ENCODE measurements at places on chromosomes 7 and 10.
A peak's percentile ranks its signal among the peaks of the same experiment; 100 is the strongest.

DNA sequence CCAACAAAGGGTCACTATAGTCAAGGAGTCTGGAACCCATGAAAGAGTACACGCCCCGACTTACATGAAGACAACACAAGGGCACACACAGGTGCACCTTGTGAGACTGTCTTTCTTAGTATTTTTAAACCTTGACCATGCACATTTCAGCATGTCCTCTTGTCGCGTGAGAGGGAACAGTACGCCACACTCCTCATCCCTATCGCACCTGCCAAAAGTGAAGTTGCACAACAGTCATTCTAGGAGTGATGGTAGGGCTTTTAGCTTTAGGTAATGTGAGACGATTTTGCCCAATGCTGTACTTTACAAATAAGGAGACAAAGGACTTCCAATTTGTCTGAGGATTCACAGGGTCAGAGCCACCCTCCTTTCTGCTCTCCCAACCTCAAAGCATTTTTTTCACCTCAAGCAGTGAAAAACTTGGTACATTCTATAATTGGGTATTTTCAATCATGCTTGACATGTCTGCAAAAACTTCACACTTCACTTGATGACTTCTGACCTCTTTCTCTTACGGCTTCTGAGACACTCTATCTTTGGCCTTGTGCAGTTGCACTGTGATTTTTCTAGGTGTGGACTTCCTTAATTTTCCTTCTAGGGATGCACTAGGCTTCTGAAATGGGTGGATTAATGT is 173.9 kb upstream of the GRB10 start:
- no peak for DNase-seq

- DNase-seq = peak; percentile 64
Observed at GRCh38 chr10:103839872-103840739, 15.3 kb downstream of the SH3PXD2A start.

DNA sequence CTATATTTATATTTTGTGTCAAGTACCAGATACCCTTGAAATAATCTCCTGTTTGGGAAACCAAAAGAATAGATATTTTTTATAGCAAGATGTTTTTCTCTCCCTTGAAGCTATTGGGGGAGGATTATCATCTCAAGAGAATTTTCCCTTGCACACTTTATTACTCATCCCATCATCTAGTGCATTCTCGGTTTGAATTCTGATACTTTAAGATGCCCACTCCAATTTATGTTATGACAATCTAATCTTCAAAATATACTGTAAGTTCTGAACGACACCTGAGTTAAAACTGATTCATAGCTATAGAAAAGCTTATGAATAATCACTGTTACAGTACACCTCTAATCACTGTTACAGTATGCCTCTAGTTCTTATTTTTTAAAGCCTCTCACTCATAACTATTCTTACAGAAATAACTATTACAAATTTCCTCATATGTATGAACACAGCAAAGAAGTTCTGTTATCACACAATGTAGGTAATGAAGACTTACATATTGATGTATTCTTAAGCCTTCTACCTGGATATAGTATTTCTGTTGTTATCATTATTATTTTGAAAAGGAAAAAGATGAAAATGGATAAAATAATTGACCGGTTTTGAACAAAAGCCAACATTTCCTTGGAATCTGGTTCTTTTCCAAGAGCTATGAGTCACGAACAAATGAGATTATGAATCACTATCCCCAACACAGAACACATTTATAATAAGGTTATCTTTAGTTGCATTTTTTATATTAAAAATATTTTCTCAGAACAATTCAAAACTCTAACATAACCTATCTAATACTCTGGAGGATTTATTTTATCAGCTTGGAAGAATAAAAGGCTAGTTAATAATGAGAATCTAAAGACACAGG is 72.3 kb upstream of the FAM13C start:
- no peak for DNase-seq

DNA sequence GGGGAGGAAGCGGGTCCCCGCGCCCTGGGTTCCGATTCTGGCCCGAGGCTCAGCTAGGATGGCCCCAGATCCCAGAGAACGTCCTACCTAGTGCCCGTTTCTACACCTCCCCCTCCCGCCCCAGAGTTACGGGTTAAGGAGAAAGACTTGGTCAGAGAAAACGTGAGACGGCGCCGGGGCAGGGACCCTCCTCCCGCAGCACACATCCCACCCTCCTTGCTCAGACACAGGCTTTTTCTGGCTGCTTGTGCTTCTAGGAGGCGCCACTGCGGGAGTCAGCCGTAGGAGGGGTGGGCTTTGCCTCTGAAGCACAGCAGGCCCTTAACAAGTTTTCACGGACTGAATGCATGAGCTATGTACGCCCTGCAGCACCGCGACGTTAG is 104.9 kb upstream of the LEP start:
- DNase-seq = no peak

- no peak for DNase-seq
Observed at GRCh38 chr7:7157887-7158271, 24.5 kb upstream of the C1GALT1 start.

DNA sequence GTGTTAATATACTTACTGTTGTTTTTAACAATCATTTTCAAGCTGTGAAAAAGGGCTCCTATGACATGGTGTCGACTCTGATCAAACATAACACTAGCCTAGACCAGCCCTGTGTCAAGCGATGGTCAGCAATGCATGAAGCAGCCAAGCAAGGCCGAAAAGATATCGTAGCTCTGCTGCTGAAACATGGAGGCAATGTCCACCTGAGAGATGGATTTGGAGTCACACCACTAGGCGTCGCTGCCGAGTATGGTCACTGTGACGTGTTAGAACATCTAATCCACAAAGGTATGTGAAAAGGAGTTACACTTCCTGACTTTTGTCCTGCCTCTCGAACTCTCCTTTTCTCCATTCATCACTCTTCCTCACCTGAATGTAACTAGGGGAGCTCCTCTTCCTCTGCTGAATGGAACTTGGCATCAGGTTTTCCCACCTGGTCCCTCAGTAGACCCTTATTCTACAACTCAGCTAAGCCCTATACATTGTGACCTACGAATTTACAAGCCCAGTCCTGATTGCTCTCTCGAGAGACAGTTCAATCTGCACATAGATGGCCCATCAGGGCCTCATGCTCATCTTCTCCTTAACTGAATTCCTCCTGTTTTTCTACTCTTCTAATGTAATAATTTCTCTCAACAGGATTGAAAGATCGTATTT is 23.0 kb downstream of the ASB15 start:
- DNase-seq = no peak

DNA sequence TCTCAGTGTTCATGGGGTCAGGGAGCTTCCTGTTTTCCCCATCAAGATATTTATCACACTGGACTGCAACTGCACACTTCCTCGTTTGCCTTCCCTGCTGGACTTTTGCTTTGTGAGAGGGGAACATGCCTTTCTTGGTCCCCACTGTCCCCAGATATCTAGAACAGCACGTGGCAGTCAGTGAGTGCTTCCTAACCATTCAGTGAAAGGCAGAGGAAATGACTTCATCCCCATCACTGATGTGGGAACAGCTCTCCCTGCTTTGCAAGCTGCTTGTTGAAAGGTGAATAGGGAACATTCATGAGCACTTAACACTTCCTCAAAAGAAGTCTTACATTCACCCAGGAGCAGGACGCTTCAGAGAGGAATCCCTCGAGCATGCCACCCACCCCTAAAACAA is 135.4 kb downstream of the MYOF start:
- DNase-seq = no peak

- DNase-seq = no peak
Observed at GRCh38 chr10:21296575-21297355, 228.7 kb downstream of the SKIDA1 start.

- no peak for DNase-seq
Observed at GRCh38 chr7:64667311-64667710, 1.4 kb downstream of the ZNF107 start.

DNA sequence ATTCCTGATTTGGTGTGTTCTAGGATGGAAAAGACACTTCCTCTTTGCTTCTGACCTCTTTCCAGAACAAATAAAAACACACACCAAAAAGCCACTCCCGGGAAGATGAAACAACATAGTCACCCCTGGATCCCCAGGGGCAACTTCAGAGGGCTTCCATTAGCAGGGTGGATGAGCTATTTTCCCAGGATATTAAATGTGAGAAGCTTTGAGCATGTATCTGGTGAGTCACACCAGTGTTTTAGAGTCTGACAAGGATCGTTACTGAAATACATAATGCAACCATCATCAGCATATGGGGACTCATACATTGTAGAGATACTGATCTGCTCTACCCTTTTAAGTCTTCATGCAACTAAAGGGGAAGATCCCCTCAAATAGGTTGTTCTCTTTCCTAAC is 115.5 kb upstream of the ZNF438 start:
- DNase-seq = no peak

GRCh38 chr10:14394179-14394578 is 63.5 kb upstream of the FRMD4A start:
- no peak for DNase-seq

- DNase-seq = no peak
Observed at GRCh38 chr7:20191391-20191869, 25.8 kb downstream of the MACC1 start.

GRCh38 chr10:28744069-28744768 is 66.9 kb downstream of the BAMBI start:
- no peak for DNase-seq

GRCh38 chr7:6271060-6271658 is 1.3 kb downstream of the CYTH3 start:
- DNase-seq = no peak

DNA sequence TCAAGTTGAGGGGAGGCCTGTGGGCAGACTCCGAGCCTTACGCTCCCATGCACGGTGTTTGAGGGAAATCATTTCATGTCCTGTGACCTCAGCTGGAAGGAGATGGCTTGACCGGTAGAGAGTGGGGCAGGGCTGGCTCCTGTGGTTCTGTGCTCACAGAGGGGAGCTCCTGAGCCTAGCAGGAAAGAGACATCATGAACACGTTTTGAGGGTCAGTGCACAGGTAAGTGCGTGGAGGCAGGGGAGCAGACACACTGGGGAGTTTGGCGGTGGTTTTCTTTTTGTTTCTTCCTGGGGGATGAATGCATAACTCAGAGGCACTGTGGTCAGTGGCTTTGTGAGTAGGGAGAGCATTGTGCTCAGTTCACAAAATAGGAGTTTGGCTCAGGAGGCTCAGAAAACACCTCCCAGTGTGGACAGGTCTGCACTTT is 22.5 kb downstream of the ADCY1 start:
- no peak for DNase-seq

DNA sequence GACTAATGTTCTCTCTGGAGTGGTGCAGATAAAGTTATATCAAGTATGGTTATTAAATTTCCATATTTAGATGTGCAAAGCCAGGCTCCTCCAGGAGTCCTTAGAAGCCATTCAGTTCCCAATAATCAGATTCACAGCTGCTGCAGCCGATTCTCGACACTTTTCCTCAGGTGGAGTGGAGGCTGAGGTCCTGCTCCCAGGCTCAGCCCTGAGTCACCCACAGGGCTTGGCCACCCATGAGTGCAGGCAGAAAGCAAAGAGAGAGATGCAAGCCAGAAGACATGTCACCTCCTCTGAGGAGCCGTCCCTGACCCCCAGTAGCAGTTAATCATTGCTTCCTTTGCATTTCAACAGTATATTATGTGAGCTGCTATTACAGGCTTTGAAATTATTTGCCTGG is 36.3 kb upstream of the NANOS1 start:
- DNase-seq = no peak

GRCh38 chr10:104479906-104480593 is 126.4 kb downstream of the CFAP58 start:
- no peak for DNase-seq

DNA sequence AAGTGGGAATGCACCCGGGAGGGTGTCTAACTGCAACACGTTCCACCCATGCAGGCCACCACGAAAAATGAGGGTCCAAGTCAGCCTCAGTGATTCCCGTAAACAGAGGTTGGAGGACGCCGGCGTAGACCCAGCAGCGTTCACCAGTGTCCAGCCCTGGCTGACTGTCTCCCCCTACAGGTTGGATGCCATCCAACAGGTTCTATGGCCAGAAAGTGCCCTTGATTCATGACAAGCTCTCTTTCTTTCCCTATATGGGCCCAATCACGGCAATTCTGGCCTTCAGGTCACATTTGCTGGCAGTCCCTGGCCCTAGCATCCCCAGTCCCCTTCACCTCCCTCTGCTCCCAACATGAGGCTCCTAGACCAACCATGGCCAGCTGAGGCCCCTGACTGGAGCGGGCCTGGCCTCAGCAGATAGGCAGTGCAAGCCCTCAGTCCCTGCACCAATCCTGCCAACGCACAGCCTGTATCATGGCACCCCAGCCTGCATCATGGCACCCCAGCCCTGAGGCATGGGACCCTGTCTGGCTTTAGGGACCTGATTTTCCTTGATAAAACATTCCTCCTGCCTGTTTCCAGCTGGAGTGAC is 227.4 kb downstream of the GRID1 start:
- DNase-seq = no peak

- no peak for DNase-seq
Observed at GRCh38 chr10:129157185-129157584, 309.9 kb upstream of the MGMT start.

GRCh38 chr10:110398419-110399105 is 93.8 kb upstream of the SMNDC1 start:
- no peak for DNase-seq

DNA sequence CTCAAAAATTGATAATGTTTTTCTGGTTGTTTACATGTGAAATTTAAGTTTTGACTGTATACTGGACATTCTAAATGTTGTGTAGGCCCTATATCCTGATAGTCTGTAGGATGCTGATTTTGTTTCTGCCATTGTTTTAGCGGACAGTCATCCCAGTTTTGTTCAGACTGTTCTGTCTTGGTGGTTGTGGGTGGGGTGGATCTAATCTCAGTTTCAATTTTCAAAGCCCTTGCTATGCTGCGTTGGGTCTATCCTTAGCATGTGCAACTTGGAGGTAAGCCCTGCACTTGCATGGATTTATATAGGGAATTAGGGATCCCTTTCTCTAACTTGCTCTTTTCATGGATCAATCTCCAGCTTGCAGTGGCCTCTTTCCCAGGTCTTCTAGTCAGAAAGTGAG is 19.1 kb downstream of the DBF4 start:
- no peak for DNase-seq

DNA sequence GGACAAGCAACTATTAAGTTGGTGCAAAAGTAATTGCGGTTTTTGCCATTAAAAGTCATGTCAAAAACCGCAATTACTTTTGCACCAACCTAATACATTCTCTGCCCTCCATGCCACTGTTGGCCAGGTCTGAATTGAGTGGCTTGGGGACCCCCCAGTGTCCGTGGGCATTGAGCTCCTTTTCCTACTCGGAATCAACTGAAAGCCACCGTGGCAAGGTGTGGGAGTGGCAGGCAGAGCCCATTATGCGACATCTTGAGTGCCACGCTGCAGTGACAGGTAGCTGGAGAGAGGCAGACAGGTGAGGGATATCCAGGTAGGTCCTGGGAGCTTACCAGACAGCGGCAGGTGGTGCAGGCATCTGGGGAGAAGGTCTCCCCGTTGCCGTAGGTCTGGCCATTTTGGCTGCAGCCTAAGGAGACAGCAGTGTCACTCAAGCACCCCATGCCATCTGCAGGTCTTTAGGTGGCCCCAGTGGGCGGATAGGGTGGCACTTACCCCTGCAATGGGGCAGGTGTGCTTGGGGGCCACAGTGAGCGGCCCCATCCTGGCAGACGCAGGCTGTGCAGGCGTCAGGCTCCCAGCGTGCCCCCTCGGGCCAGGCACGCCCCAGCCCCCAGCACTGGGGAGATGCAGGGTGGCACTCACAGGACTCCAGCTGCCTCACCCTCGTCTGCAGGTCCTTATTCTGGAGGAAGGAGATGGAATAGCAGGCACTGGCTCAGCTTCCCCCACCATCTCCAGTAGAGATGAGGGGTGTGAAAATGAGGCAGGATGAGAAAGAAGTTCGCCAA is 3.5 kb downstream of the KCP start:
- DNase-seq = no peak
